ENCODE measurements at places on chromosomes 2 and 18.

DNA sequence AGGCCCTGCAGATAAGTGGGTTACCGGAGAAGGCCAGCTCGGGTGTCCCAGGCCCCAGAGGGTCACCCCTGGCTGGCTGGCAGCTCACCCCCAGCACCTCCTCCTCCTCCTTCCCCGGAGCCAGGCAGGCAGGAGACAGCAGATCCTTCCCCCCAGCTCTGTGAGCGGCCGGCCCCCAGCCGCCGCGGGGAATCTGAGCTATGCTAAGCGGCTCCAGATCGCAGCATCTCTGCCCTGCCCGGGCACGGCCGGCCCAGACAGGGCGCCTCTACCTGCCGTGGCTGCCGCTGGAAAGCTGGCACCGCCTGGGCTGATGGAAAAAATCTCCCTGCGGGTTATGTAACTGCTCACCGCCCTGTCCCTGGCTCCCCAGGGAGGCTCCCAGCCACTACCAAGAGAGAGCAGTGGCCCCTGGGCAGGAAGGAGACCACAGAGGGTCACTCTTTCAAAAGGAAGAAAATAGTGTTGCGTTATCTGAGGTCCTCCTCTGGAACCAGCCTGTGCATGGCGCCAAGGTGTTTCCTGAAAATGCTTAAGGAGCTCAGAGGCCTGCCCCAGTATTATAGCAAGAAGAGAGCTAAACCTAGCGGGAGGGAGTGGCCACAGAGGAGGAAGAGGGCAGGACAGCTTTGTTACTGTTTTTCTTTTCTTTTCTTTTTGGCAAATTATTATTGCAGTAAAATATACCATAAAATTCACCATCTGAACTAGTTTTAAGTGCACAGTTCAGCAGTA lies 179.0 kb downstream of the SMAD7 start:
- DNase-seq, result no peak

DNA sequence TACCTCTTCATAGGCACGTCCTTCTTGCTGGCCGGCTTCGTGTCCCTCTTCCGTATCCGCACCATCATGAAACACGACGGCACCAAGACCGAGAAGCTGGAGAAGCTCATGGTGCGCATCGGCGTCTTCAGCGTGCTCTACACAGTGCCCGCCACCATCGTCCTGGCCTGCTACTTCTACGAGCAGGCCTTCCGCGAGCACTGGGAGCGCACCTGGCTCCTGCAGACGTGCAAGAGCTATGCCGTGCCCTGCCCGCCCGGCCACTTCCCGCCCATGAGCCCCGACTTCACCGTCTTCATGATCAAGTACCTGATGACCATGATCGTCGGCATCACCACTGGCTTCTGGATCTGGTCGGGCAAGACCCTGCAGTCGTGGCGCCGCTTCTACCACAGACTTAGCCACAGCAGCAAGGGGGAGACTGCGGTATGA lies 2.3 kb downstream of the FZD7 start:
- DNase-seq, result no peak

- no peak for DNase-seq
Measured at GRCh38 chr2:232839411-232840079, 30.5 kb upstream of the SNORC start.

DNA sequence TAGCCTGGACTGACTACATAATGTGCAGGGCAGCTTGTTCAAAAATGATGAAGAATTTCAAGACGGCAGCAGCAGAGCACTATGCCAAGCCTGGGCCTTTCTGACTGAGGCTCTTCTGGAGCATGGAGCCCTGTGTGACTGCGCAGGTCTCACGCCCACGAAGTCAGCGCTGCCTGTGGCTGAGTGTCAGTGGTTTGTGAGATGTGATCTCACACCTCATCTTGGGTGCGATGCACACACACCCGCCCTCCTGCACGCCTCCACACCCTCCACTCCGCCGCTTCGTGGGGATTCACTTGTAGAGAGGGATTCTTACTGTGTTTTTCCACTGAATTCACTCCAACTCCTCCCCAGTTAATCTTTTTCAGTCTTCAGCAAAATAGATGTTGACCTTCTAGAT lies 103.9 kb downstream of the VIT start:
- no peak for DNase-seq

DNA sequence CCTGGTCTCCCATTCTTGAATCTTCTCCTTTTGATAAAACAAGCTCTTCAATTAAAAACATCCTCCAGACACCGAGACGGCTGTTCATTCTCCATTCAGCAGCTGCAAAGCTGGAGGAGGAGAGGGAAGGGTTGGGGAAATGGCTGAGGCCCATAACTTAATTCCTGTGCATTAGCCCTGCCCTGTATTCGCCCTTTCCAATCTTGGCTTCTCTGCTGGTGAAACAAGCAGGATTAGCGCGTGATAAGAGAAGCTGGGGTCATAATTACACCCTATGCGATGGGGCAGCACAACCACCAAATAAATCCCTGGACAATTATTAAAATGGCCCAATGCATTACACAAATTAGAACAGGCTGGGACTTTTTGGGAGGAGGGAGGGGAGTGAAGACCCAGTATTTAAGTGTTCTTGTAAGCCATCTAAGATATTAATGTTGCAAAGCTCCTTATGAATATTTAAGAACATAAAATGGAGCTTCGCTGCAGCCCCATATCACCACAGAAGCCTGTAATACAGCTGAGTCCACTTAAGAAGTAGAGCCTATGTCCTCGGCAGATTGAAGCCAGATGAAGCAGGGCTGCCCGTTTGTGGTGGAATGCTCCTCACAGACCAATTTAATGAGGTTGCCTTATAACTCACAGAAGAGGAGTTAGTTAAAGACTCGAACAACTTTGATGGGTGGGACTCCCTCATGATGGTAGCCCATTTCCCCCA lies 176.6 kb upstream of the SKOR2 start:
- peak; percentile 75 for DNase-seq

DNA sequence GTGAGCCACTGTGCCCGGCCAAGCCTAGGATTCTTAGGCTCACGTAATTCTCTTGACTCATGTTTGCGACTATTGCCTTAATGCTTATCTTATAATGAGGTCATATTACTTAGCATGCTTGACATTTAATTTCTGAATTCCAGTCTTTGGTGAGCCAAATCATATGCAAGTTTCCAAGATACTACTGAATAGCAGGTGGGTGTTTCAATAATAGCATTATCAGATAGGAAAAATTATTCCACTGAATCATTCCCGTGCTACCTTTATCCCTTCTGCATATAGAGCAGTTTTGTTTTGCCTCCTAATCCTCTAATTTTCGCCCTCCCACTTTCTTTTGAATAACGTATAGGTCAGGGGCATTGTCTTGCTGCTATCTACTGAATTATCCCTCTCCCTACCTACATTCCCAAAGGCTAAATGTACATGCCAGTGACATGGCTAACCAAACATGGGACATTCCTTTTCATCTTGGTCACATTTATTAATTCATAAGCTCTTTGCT lies 4.9 kb downstream of the DAW1 start:
- no peak for DNase-seq

DNA sequence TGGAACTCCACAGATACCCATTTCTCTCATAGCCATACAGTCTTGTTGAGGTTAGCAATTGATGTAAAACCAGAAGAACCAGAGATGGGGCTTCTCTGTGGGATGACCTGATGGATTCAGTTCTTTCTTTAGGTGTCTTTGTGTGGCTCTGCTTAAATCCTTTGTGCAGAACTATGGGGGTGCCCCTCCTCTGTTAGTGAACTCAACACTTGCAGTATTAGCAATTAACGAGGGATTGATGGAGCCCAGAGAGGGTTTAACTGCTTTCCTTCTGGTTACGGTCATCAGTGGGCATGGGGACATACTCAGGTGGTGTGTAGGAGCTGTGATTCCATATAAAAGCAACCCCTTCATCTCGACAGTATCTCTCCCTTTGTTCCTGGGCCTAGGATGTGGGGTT lies 406.8 kb upstream of the FAM98A start:
- DNase-seq, result no peak

- DNase-seq, result peak; percentile 38
Measured at GRCh38 chr2:58569475-58570185, 328.5 kb upstream of the FANCL start.

- DNase-seq, result no peak
Measured at GRCh38 chr2:1990151-1990589, 245.9 kb upstream of the PXDN start.

GRCh38 chr2:96649342-96649741 lies 6.8 kb downstream of the FER1L5 start:
- DNase-seq, result no peak

DNA sequence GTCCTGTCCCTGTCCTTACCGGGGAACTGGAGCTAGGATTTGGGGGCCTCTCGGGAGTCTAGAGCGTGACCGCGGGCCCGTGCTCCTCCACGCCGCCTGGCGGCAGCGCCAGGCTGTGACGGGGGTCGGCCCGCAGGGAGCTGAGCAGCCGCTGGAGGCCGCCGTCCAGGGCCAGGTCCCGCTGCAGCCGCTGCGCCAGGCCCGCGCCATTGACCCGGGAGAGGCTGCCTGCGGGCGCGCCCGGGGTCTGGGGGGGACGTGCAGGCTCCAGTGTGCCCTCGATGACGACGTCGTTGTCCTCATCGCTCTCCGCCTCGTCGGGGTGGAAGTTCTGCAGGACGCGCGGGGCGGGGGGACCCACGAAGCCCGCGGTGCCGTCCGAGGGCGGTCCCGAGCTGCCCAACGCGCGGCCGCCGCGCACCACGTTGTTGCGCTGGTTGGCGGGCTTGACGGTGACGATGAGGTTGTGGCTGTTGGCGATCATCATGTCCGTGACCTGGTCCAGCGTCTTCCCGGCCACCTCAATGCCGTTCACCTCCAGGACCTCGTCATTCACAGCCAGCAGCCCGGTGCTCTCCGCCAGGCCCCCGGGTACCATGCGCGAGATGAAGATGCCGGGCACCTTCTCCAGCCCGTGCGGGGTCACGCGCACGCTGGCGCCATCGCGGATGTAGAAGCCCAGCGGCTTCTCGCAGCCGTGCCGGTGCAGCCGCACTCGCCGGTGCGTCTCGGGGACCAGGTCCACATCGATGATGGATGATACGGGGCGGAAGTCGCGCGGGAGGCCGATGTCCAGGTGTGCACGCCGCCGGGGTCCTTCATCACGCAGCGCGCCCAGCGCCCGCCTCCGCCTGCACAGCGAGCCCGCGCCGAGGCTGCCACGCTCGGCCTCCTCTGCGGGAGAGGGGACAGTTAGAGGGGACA lies 50.9 kb downstream of the ADNP2 start:
- peak; percentile 42 for DNase-seq

Measured in D341Med (cell line).